ENCODE measurements at places on chromosomes 2 and 18. TPM values are rescaled to one million over a fixed set of nuclear protein-coding genes. Genes with fewer than 3 reads are reported as not detected.
A peak's percentile ranks its signal among the peaks of the same experiment; 100 is the strongest.

Gene ZBTB7C
- 2.6 TPM for total RNA-seq

Gene MGAT4A
- 20.0 TPM for total RNA-seq

Gene CCL20
- not detected for total RNA-seq

Gene ANKRD62
- total RNA-seq, result not detected

Gene AQP4
- total RNA-seq, result 18.9 TPM

Gene POMC
- 9.2 TPM for total RNA-seq

Gene VRK2
- 30.9 TPM for total RNA-seq

Gene CLEC4F
- total RNA-seq, result 0.08 TPM

- no peak for DNase-seq
Observed at GRCh38 chr2:184215745-184216144, 382.6 kb upstream of the ZNF804A start.

DNA sequence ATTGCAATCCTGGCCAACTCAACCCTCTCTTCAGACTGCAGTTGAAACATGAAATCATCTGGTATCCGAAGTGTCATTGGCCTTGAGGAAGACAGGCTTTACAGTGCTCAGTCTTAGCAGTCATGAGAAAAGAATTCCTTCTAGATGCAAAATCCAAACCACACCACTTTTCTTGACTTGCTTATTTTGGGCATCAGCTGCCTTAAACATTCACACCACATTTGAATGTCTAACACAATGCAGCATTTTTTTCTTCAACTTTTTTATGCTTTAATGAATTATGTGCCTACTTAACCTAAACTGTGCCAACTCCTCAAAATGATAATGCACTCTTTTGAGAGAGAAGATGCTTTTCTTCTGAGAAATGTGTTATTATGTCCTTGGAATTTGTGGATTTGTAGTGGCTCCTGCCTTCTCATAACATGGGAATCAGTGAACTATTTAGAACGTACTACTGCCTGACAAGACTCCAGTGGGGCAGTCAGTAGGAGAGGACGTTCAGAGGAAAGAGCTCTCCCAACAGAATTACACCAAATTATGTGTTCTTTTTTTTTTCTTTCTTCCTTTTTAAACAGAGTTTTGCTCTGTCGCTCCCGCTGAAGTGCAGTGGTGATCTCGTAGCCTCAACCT, 3.2 kb upstream of the FAM98A start:
- DNase-seq, result no peak

GRCh38 chr2:166665991-166666940, 172.2 kb upstream of the SCN7A start:
- no peak for DNase-seq

DNA sequence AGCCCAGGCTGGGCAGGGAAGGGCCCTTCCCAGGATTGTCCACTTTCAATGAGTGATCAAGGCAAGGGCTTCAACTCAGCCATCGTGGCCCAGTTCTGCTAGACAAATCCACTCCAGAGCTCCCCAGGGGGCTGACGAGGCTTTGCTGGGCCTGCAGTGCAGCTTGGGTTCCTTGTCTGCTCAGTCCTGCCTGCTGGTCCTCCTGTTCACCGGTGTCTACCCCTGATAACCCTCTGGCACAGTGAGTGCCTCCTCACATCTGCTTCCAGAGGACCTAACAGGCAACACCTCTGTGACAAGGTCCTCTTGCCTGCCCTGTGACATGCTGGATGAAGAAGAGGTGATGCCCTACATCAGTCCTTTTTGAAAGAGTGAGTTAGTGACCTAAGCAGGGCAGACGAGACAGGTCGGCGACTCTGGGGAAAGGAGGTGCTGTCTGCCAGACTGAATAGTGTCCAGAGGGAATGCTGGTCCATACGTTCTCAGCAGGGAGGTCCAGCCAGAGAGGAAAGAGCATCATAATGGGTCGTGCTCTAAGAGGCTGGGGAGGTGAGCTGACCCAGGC, 20.9 kb upstream of the KCNF1 start:
- no peak for DNase-seq

- no peak for DNase-seq
Observed at GRCh38 chr18:13287372-13287771, 68.8 kb downstream of the LDLRAD4 start.

GRCh38 chr2:20471148-20471547, 24.3 kb downstream of the RHOB start:
- no peak for DNase-seq

DNA sequence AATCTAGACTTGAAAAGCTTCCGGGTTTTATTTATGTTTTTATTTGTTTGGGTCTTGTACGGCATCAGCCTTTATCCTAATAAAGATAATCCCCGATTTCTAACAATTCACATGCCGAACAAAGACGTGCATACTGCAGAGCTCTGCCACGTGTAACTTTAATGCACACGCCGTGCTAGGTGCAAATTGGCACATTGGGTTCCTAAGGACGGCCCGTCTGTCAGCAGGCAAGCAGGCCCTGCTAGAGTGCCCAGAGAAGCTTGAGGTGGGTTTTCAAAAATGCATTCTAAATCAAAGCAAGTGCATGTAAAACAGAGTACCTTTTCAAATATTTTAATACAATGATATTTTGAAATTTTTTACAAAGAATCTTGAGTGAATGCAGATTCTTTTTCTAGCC, 806.4 kb upstream of the POU3F3 start:
- no peak for DNase-seq

DNA sequence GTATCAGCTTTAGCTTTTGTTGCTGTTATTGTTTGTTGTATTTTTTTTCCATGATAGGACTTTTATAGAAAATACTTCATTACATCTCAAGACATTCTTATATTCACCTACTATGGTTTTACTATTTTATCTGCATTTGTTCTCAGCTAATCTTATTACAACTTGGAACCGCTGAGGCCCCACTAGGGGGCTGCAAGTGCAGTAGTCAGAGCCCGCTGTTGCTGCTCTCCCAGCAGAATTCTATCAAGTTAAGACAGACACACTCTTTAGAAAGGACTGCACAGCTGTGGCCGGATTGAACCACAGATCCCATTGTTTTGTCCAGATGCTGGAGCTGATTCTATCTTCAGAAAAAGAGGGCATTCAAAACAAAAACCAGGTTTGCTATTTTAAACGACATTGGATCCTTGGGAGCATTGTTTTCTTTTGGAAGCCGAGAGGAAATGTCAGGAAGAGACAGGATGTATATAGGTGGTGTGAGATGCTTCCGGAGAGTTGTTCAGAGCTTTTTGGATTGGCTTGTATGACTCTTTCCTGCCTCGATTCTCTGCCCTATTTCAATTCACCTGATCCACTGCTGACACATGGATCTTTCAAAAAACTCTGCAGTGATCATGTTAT, 105.7 kb upstream of the GAREM1 start:
- DNase-seq, result no peak

DNA sequence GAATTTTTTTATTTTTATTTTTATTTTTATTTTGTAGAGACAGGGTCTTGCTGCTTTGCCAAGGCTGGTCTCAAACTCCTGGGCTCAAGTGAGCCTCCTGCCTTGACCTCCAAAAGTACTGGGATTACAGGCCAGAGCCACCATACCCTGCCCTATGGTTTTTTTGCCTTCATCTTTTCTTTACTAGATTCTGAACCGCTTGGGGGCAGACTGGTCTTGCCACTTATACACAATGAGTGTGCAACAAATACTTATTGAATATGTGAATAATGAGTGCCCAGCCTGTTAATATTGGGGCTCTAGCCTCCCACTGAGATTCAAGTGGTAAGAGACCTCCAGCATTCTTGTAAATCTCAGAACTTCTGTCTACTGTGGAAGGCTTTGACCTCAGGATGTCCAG, 3.9 kb downstream of the NCK2 start:
- no peak for DNase-seq

- DNase-seq, result no peak
Observed at GRCh38 chr2:37784071-37784758, 112.8 kb upstream of the CDC42EP3 start.

DNA sequence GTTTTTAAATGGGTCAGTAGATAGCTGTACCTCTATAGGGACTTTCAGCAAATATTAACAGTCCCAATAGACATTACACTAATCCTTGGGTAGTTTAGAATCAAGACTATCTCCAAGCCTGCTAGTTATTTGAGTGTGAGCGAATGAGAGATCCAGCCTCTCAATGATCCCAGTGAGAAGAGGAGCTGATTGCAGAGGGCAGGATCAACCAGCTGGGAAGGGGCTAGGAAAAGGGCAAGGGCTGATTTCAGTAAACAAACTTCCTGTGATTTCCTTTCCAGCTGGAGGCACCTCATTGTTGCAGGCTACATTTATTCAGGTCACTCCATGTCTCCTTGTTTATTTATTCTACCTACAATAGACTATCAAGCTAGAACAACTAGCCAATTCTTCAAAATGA, 84.1 kb upstream of the CTNNA2 start:
- DNase-seq, result no peak

- DNase-seq, result no peak
Observed at GRCh38 chr2:151946899-151947812, 118.9 kb upstream of the ARL5A start.

DNA sequence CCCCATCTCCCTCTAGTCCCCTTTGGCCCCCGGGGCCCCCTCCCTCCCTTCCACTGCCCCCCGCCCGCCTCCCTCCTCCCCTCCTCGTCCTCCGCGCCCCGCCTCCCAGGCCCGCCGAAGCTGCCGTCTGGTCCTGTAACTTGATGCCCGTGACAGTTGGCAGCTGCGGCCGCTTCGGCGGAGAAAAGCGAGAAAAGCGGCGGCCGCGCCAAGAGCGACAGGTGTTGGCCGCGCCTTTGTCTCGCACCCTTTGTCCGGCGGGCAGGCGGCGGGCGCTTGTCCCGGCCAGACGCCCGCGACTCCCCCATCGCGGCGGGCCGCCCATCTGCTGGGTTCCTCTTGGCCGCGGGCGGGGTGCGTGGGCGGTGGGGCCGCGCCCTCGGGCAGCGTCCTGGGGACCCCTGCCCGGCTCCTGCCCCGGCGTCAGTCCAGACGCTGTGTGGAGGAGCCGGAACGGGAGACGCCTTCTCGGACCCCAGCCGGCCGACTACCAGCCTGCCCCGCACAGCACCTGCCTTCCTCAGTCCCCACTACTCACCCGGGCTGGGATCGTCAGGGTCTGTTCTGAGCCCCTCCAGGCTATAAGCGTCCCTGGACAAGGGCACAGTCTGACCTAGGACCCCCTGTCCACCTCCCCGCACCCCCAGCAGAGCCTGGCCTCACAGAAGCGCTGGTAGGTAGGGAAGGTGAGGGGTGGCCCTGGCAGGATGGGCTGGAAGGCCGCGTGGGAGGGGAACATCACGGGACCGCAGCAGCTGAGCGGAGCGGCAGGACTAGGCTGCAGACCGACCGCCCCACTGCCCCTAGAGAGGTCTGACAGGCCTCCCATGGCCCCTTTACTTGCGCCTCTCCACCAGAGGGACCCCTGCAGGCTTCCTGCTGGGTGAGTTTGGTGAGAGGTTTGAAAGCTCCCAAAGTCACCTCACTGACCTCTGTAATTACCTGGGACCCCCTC, 1.2 kb upstream of the HES6 start:
- DNase-seq, result peak; percentile 82
